GF-D8 (cell line): ENCODE measurements at places on chromosomes 6 and 20.

DNA sequence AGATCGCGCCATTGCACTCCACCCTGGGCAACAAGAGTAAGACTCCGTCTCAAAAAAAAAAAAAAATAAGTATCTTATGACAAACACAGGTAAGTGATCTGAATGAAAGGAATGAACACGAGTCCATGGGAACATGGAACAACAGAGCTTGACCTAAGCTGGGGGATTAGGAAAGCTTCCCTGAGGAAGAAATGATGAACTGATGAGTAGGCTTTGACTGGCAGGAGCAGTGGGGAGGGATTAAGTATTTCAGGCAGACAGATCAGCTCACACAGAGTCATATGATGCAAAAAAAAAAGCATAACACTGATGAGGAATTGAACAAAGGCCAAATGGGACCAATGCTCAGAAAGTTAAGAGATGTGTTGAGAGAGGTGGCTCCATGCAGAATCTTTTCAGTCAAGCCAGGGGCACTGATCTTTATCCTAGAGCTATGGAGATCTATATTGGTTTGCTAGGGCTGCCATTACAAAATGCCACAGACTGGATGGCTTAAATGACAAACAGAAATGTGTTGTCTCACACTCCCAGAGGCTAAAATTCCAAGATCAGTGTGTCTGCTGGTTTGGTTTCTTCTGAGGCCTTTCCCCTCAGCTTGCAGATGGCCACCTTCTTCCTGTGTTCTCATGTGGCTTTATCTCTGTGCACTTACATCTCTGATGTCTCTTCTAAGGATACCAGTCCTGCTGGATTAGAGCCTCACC, 85.6 kb downstream of the ANKRD6 start:
- no peak for DNase-seq

- no peak for DNase-seq
Measured at GRCh38 chr6:142794424-142794823, 150.6 kb downstream of the HIVEP2 start.

GRCh38 chr6:3118353-3119039, at the start of gene BPHL:
TSS of gene BPHL (plus strand) at chr6:3118711. CDS start at chr6:3118741, 30 bp downstream.
- peak; percentile 78 for DNase-seq

GRCh38 chr20:18747090-18747489, 66.5 kb upstream of the SCP2D1 start:
- no peak for DNase-seq

DNA sequence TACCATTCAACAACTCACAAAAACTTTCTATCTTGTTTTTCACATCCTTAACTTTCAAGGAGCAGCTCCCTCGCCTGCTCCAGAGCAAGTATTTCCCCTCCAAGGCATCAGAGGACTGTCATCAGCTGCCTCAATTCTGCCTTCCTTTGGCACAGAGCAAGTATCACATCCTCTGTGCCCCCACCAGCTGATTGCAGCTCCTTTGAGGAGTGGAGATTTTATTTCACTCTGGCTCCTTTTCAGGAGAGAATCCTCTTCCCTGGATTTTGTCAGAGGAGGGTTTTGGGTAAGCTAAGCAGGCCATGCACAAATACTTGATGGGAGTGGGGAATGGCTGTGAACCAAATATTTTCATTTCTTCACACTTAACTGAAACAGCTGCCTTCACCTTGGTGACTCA, 610.5 kb upstream of the FLRT3 start:
- no peak for DNase-seq

DNA sequence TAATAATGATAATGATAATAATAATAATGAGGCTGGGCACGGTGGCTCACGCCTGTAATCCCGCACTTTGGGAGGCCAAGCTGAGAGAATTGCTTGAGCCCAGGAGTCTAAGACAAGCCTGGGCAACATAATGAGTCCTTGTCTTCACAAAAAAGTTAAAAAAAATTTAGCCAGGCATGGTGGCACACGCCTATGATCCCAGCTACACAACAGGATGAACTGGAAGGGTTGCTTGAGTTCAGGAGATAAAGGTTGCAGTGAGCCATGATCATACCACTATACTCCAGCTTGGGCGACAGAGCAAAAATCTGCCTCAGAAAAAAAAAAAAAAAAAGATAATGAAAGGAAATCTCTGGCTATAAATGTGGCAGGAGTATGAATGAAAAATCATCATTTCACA, 213.4 kb downstream of the HIVEP2 start:
- no peak for DNase-seq

DNA sequence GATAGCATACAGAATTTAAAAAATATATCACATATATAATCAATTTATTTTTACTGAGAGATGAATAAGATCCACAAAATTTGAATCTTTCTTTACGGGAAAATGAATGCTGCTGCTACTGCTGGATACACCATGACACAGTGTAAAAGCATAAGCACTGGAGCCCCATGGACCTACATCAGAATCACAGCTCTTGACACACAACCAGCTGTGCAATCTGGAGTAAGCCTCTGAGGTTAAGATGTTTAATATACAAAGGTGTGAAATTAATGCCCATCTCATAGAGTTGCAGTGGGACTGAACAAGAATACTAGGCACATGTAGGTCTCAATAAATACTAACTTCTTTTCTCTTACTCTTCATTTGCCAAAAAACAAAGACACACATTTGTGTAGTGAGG, 48.1 kb downstream of the MAN1A1 start:
- DNase-seq = no peak

- DNase-seq = no peak
Measured at GRCh38 chr6:10403385-10404106, 11.3 kb downstream of the TFAP2A start.

DNA sequence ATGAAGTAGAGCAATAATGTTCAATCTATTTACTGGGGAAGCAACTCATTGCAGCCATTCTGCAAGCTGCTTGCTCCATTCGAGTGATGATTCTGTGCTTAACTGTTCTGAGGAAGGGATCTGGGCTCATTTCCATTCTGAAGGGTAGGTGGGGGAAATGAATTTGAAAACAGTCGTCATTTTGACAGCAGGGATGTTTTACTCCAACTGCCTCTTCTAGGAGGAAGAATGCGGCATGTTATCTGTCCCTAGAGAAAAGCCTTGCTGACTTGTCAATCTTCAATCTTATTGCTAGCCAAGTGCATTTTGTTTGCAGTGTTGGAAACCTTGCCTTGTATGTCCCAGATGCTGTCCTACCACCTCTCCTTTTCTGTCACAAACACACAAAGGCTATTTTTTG, 105.9 kb downstream of the PRDM13 start:
- no peak for DNase-seq

DNA sequence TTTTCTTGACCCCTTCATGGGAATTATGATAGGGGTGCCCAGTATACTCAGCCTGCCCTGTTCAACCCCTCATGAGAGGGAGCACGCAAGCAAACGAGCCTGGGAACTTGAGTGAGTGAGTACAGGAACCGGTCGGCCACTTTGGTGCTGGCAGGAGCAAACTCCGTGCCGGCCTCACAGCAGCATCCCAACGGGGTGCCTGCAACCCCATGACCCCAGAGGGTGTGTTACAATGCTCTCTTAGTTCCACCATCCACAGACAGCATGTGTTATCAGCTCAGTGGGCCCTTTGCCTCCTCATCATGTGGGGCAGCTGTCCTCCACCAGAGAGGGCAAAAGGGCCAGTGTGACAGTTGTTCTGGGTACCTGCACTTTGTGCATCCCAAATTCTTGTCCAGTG, 289.8 kb downstream of the FRK start:
- no peak for DNase-seq

GRCh38 chr6:83514866-83515466, 2.6 kb downstream of the PRSS35 start:
- DNase-seq = no peak

GRCh38 chr6:80282913-80283554, 176.6 kb downstream of the BCKDHB start:
- no peak for DNase-seq

GRCh38 chr20:12821249-12821648, 187.5 kb upstream of the SPTLC3 start:
- DNase-seq = no peak

- DNase-seq = no peak
Measured at GRCh38 chr20:1041845-1042390, 39.8 kb upstream of the RSPO4 start.

DNA sequence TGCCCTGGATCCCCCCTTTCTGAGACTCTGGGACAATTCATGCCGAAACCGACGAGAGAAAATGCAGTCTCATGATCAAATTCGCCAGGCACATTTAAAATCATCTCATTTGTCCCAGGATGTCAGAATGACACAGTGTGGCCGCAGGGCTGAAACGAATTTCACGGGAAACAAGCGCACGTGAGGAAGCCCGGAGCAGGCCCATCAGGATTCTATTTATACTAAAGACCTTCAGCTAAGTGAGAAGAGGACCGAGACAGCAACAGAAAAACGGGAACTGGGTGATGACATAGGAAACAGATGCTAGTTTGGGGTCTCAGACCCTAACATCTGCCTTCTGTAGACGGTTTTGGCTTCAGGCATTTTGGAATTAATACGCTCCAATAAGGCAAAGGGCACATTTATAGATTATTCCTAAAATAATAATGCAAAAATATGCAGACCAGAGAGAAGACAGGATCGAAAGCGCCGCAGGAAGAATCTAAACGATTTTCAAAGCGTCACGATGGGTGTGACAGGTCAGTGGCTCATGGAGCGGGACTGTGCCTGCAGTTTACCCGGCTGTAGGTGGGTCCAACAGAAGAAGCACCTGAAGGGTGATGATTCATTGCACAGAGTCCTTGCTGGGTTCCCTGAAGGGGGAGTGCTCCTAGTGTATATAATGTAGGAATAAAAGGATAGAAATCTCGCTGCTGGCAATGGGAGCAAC, 80.8 kb upstream of the MPC1 start:
- DNase-seq = no peak

DNA sequence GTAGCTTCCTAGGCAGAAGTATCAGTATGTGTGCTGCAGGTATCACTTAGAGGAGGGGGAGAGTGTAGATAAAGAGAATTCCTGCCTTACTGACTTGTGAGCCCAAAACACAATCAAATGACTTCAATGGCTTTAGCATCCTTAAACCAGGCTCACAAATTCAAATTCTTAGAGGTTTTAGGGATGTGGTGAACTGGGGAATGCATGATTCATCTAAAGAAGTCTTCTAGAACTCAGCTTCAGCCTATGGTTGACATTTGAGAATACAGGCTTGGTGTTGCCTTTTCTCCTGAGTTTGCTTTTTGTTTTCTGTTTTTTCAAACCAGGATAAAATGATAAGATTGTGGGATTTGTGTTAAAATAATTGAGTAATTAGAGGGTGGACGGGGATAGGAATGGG, 14.4 kb downstream of the SNRPC start:
- DNase-seq = no peak

DNA sequence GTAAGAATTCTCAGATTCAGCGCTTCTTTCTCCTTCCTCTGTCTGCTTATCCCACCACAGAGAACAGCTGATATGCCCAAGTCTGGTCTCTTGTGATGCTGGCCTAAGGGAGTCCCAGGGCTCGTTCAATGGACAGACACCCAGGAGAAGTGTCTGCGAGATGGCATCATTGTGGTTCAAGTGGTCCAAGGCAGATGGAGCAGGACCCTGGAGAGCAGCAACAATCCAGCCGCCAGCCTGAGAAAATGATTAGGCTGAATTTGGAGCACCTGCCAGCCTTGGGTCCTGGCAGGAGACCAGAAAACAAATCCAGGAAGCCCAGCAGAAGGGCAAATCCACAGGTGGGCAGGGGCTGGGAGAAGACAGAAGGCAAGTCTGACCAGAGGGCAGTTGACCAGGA, 145.8 kb downstream of the PTPRT start:
- no peak for DNase-seq

DNA sequence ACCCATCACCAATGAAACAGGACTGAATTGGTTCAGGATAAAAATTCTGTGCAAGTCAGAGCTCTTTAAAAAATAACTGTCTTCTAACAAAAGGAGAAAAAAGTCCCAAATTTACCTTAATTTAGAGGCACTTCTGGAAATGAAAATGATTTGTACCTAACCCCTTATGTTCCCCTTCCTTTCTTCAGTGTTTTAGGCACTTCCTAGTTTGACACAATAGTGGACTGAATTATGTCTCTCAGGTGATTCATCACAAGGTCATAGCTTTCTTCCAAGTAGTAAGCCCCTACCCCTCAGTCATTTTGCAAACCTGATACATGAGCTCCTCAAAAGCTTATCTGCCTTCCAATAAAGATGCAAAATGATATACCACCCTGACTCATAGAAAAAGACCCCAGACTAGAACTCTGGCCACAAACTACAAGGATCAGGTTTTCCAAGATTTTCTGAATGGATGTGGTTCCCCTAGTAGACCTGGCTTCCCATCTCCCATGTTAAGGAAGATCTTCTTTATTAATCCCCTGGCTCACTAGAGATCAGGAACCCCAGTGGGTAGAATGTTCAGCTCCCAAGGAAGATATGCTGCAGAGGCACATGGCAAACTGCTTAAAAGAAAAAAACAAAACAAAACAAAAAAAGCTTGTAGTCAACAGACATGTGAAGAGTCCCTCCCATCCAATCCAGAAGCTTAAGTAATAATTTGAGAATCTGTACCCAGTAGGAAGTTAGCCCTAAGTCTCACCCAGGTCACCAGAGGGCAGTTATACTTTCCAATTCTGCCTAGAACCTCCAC, 3.6 kb downstream of the PPP1R10 start:
- no peak for DNase-seq

- no peak for DNase-seq
Measured at GRCh38 chr6:31765910-31766794, 3.7 kb downstream of the SAPCD1 start.

- no peak for DNase-seq
Measured at GRCh38 chr20:1784586-1784985, 110.6 kb upstream of the SIRPA start.

GRCh38 chr6:27332692-27333641, 20.9 kb upstream of the POM121L2 start:
- no peak for DNase-seq

DNA sequence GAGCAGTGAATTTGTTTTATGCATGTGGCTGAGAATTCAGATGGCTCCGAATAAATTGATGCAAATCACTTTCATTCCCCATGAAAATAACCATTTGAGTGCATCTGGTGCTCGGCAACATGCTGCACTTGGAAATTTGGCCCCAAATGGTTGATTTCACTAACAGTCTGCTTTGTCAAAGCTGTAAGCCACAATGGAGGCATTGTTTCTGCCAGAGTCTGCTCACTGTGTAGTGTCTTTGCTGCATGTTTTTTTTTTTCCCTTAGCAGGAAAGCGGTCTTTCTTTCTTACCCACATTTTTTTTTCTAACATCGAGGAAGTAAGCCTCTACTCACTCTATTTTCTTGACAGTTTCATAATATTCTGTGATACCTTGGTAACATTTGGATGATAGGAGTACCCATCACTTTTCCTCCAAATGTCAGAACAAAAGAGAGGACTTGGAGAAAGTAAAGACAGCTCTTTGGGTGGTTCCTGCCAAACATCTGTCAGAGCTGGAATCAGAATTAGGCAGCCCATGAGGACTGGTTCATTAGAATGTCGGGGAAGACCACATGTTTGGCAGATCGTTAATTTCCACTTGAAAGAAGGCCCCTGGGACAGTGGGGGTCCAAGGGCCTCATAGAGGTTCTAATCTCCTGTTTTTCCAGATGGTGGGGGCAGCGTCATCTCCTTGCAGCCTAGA, 149.5 kb downstream of the DOK5 start:
- DNase-seq = no peak

DNA sequence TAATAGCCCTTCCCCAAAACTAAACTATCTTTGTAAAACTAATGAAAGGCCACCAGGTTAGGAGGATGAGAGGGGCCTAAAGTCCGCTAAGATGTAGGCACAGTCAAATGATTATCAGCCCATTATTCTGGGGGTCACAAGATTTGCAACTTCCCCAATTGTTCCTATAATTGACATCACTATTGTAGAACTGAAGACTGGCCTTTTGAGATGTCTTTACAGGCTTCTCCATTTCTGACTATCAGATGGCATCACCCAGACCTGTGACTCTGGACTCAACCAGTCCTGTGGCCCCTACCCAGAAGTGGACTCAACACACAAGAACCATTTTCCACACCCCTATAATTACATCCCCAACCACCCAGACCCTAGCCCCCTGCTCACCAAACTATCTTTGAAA, 61.5 kb upstream of the MAP7 start:
- no peak for DNase-seq
